ENCODE measurements at places on chromosomes 7 and 10.
A peak's percentile ranks its signal among the peaks of the same experiment; 100 is the strongest.

GRCh38 chr7:25402532-25402931 lies 174.2 kb upstream of the NPVF start:
- no peak for DNase-seq

DNA sequence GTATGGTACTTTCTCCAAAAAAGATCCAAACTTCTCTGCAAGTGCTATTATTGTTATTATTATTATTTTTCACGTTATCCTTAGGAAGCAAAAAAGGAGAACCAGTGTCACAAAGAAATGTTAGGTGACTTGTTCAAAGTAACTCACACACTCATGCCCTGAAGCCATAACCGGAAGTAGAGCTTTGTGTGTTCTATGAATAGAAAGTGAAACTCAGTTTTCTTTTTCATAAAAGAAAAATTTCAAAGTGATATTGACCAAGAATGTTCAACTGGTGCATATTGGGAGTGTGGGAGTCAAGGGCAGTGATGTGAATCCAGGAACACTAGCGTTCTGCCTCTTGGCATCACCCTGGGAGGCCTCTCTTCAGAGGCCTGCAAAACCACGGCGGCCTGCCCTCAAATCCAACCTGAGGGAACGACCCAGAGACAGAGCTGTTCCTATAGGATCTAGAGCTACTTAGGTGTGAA lies 106.1 kb downstream of the PRKCQ start:
- DNase-seq = no peak

DNA sequence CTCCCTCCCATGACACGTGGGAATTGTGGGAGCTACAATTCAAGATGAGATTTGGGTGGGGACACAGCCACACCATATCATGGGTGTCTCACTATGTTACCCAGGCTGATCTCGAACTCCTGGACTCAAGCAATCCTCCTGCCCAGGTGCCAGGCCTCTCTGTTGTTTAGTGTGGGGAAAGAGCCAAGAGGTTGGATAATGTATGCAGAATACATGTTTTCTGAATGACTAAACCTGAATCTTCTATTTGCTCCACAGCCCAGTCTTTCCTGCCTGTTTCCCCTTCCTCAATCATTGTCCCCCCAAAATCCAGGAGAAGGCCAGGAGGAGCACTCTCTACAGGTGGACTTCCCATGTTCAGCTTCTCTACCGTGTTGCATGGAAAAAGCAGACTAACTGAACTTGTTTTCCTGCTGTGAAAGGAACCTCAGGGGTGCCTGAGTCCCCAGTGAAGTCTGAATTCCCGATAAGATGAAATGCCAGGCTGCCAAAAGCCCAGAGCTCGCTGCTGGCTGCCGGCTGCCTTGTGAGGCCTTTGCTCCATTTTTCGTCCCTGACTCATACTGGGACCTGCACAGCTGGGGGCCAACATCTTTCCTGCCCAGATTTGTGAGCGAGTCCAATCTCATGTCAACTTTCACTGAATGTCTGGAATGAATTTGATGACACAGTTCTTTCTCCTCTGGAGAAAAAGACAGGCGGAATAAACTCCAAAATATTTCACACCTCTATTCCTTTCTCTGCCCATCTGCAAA lies 588.0 kb downstream of the CALN1 start:
- peak; percentile 29 for DNase-seq

- no peak for DNase-seq
Measured at GRCh38 chr7:148717266-148717793, 18.6 kb downstream of the CUL1 start.

- DNase-seq = no peak
Measured at GRCh38 chr10:100006243-100006886, 3.4 kb downstream of the DNMBP start.

- no peak for DNase-seq
Measured at GRCh38 chr7:127415060-127415742, 22.7 kb upstream of the ZNF800 start.

DNA sequence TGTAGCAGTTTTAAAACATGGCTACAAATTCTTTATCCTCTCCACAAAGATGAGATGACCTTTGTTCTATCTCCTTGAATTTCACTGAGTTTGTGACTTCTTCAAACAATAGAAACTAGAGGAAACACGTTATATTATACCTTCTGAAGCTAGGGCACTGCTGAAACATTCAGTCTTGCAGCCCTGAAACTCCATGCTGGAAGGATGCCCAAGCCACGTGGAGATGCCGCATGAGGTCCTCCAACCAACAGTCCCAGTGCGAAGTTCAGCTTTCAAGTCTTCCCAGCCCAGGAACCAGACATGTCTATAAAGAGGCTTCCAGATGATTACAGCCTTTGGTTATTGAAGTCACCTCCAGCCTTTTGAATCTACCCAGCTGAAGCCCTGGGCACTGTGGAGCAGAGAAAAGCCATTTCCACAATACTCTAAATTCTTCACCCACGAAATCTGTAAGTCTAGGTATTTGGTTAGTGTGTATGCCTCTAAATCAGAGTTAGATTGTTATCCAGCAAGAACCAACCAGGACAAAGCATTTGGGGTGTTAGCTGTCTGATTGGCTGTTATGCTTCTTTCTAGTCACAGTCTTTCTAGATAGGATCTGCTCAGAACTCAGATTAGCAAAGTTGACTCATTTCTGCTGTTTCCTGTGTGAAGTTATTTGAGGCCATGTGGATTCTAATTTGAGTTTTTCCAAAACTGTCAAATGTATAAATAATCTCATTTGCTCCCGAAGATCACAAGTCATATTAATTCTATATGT lies 186.5 kb upstream of the TMEM72 start:
- DNase-seq = no peak

- no peak for DNase-seq
Measured at GRCh38 chr7:130897515-130898419, 163.8 kb upstream of the KLF14 start.

- DNase-seq = no peak
Measured at GRCh38 chr10:77560471-77560870, 77.1 kb downstream of the KCNMA1 start.

All from iPS-NIHi11 (cell line).